Colonic mucosa (tissue), 4 donors: ENCODE measurements at places on chromosomes 4 and X.

DNA sequence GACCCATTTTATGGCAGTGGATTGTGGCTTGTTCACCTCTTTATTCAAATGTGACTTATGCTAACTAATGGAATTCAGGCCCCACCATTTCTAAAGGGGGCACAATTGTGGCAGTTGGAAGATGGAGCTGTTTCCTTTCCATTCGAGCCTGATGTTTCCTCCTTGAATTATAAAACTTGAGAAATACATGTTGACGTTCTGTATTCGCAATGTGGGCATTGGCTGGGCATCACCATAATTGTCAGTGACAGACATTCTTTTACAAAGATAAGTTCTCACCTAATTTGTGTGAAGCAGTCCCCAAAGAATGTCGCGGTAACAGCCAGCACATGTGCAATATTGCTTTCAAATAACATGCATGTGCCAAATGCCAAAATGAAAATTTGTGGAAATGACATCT is 1070.2 kb upstream of the TENM3 start:
- DNase-seq: no peak

DNA sequence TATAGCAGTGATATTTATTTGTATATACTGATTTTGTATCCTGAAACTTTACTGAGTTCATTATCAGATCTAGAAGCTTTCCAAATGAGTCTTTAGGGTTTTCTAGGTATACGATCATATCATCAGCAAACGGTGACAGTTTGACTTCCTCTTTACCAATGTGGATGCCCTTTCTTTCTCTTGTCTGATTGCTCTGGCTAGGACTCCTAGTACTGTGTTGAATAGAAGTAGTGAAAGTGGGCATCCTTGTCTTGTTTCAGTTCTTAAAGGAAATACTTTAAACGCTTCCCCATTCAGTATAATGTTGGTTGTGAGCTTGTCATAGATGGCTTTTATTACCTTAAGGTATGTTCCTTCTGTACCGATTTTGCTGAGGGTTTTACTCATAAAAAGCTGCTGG is 37.5 kb downstream of the CBR4 start:
- no peak for DNase-seq

DNA sequence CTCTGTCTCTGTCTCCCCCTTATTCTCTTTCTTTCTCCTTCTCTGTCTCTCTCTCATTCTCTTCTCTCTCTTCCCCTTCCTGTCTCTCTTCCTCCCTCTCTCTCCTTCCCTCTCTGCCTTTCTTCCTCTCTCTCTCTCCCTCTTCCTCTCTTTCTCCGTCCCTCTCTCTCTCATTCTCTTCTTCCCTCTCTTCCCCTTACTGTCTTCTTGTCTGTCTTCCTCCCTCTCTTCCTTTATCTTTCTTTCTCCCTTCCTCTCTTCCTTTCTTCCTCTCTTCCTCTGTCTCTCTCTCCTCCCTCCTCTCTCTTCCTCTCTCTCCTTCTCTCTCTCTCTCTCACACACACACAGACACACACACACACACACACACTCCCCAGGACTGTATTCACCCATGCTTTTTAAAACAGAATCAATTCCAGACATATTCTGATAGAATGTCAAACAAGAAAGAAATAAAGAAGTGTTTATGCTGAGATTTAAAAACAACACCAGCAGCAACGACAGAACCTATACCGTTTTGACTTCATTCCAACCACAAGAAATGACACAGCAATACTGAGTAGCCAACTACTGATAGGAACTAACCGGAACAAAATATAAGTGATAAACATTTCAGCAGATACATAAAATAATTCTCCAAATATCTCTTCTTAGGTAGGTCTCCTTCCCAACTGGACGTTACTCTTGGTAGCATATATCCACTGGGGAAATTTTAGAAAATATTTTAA is 296.7 kb downstream of the ASMT start:
- DNase-seq: no peak

DNA sequence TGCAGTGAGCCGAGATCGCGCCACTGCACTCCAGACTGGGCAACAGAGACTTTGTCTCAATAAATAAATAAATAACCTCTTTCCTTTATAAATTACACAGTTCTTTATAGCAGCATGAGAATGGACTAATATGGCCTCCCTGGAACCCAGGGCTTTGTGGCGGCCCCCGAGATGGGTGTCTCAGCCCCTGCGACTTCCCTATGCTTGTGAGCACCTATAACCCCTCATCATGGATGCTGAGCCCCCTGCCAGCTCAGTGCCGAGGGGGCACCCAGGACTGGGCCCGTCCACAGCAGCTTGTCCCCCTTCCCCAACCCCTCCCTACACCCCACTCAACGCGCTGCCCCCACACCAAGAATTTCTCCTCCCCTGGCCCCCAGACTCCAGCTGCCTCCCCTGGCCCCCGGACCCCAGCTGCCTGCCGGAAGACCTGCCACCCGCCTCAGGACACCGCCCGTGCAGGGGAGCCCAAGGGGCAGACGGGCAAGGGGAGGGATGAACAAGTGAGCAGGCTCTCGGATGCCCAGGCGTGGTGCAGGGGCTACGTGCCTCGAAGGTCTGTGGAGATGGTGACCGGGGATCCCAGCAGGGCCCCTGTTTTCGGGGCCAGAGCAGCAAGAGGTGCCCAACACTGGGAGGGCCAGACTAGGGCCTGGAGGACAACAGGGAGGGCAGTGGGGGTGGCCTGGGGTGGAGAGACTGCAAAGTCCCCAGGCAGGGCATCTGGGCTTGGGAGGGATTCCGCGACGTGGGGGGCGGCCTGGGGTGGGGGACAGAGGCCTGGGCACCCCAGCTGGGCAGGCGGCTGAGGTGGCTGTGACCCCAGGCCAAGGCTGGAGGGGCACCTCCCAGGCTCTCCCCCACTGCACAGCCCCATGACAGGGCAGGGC is 74.0 kb downstream of the FAM53A start:
- DNase-seq: no peak

GRCh38 chrX:25427873-25428555 is 412.2 kb upstream of the ARX start:
- no peak for DNase-seq

GRCh38 chr4:1113311-1114009 is at the start of gene RNF212:
RNF212 (minus strand) TSS chr4:1113564; CDS start chr4:1113464, 100 bp downstream.
- peak; percentile 32 for DNase-seq

DNA sequence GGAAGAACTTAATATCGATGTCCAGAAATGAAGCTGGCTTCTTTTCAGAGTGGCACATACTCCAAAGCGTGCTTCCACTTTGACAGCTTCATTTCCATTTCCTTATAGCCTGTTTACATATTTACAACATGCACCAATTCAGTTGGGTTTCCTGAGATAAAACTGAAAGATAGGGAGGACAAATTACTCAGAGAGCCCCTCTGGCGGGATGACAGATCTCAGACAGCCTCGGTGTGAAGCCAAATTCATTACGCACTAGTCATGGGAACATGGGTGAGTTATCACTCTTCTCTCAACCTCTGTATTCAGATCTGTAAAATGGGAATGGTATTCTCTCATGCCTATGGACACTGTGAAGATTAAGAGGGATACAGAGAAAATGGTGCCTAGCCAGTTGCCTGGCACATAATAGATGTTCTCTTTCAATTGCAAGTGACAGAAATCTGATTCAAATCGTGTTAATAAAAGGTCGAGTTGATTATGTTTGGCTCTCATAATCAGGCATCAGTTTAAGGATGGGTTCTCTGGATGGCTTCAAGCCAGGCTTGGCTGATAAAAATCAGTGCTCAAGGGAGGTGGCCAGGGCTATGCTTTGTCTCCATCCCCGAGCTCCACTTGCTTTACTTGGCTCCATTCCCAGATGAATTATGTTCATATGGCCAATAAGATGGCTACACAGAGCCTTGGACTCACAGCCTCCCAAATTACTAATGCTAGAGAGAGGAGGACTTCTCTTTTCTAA is 132.2 kb upstream of the C1QTNF7 start:
- DNase-seq: no peak
